ENCODE measurements at places on chromosomes 2 and 18.

- no peak for DNase-seq
These were observed 473.4 kb upstream of the TRIB2 start for GRCh38 chr2:12243381-12243780.

GRCh38 chr2:188974164-188974563 lies at the start of gene COL3A1:
COL3A1 (plus strand) TSS chr2:188974373; CDS start chr2:188974490, 117 bp downstream.
- no peak for DNase-seq

- no peak for DNase-seq
These were observed 43.8 kb downstream of the SNORC start for GRCh38 chr2:232913903-232914302.

DNA sequence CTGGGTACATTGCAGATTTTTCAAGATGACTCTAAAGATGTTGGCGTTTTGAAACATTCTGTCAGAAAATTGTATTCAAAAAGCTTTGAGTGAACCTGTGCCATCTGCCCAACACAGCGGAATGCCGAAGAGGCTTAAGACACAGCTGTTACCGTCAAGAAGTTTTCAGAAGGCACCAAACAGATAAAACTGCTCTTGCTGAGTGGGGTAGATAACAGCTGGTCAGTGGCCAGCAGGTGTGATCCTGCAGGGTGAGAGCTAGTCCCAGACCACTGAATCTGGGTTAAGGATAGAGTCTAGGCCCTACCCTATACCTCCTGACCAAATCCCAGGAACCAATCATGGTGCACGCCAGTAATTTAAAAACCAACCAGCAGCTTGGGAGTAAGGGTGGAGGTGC lies 60.5 kb upstream of the B3GNT7 start:
- no peak for DNase-seq

DNA sequence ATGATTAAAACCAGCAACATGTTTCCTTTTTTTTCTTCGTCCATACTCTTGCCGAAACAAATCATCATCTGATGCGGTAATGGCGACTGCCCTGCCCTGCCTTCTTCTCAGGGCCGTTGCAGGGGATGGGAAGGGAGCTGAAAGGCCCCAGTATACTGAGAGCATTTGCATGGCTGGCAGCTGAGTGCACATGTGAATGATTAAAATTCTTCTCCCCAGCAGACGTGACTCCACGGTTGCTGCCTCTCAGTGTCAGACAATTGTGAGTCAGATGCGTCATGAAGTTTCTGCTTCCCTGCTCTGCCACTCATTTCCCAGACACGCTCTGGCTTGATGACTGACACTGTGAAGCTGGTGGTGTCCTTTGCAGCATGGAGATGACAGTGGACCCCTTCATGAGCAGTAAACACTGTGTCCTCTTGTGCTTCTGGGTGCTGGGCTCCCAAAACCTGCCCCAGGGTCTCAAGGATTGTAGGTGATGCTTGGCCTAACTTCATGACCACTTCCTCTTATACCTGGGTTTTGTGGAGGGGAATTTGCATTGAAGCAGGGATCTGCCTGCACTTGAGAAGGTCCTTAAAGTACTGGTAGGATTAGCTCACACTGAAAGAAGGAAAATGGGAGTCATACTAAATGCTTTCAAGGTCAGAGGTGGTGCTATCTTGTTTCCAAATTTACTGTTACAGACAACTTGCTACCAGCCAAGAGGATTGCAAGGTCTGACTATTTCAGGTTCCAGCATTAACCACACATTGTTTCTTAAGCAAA lies 222.5 kb upstream of the COPS8 start:
- DNase-seq = no peak

DNA sequence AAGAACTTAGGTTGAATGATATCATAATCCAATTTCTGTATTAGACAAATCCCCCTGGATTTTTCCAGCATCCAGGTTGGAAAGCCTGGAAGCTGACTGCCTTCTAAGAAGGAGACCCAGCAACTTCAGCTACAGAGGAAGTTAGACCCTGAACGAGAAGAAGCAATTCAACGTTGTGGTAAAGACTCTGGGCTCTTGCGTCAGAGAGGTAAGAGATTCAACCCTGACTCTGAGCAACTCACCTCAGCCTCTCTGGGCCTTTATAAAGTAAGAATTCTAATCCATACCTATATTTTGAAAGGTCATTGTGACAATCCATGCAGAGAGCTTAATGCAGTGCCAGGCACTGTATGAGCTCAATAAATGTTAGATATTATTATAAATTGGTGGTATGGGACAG lies 9.7 kb downstream of the E2F6 start:
- no peak for DNase-seq

All from stimulated activated CD4-positive, alpha-beta T cell treated with anti-CD3 and anti-CD28 coated beads, Interleukin-4, amount 100 ng/mL, for 4 hours (primary cell).